ENCODE measurements at places on chromosomes 3 and 15.

- no peak for DNase-seq
Measured at GRCh38 chr3:172461530-172462138, 13.4 kb upstream of the GHSR start.

DNA sequence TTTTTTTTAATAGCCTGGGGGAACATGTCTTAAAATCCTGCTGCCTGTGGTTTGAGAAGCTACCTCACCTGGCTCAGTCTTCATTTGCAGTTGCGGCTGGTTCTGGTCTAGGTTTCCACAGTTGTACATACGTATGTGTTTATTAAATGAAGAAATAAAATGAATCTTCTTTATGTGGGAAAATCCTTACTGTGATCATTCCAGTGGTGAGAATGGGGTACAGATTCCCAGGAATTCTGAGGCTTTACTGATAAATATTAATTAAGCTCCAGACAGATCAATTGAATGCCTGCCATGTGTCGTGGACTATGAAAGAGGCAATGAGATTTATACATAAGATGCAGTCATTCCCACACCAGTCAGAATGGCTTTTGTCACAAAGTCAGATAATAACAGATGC lies 356.1 kb upstream of the GRM7 start:
- no peak for DNase-seq

GRCh38 chr3:100606894-100607512 lies 2.4 kb upstream of the ADGRG7 start:
- DNase-seq: no peak

- DNase-seq: no peak
Measured at GRCh38 chr15:47755941-47756340, 38.6 kb downstream of the SEMA6D start.

- no peak for DNase-seq
Measured at GRCh38 chr3:102189956-102190723, 244.7 kb upstream of the ZPLD1 start.

- DNase-seq: no peak
Measured at GRCh38 chr15:40543082-40543481, 21.8 kb downstream of the CCDC32 start.

GRCh38 chr15:44726568-44727484 lies 9.5 kb upstream of the TRIM69 start:
- DNase-seq: no peak

- no peak for DNase-seq
Measured at GRCh38 chr15:38691377-38691776, 126.8 kb upstream of the RASGRP1 start.

DNA sequence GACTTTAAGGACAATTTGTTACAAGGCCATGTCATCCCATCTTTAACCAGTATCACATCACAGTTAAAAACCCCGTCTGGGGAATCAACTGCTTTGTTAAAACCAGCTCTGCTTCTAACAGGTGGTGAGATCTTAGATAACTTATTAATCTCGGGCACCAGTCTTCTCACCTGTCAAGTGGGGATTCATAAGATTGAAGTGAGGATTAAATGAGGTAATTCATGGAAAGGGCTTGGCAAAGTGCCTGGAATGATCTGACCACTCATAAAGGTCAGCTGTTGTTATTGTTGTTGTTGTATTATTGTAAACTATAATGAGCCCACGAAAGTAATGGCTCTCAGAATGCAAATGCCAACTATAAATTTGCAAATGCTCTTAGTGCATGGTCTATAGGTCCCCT lies 30.1 kb upstream of the SLC24A5 start:
- DNase-seq: no peak

GRCh38 chr3:72618739-72619138 lies 229.5 kb downstream of the SHQ1 start:
- no peak for DNase-seq

DNA sequence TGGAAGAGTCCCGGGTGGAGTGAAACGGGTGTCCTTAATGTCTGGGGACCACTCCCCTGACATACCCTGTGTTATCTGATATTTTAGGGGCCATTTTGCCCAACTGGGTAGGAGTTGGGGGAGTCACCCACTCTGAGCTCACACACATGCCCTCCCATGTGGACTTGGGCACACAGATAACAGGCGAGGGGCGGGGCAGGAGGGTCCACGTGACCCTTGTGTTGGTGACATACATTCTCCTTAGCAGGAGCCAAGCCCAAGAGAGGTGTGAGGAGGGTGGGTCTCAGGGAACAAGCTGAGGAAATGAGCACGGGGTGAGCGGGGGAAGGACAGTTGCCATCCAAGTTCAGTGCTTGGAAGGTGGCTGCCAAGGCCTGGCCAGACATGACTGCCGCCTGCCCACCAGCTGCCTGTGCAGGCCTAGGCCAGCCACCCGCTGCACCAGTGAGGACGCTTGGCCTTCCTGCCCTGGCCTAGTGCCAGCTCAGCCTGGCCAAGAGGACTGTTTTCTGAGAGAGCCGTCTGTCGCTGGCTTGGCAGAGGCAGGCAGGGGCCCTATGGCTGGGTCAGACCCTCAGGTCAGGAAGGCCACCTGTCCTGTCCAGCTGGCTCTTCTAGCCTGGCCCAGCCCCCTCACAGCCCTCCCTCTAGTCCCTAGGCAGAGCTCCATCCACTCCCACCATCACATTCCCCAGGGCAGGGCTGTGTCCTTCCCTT lies 31.3 kb upstream of the TMEM115 start:
- DNase-seq: peak; percentile 69

DNA sequence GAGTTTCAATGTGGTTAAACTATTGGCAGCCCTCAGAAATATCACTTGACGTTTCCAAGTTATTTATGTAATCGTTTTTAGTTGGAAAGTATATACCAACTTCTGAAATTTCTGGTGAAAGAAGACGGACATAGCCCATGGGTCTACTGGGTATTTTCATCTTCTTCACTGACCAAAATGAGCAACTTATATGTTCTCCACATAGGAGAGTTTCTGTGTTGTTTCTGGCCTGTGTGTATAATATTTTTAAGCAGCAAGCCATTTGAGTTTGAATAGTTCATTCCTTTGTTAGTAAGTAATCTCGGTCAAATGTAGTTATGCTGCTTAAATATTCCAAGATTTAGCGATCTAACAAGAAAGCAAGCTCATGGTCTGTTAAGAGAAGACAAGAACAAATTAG lies 57.3 kb downstream of the ADAMTSL3 start:
- no peak for DNase-seq

DNA sequence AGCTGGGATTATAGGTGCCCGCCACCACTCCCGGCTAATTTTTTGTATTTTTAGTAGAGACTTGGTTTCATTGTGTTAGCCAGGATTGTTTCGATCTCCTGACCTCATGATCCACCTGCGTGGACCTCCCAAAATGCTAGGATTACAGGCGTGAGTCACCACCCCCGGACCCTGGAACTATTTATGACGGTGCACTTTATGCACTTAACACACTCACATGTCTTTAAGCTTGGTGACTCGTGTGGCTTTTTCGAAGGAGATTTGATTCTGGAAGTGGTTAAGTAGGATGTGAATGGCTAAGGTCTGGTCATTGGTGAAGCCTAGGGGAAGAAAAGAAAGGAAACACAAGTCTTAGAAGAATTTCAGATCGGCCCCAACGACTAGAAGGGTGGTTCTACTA lies 20.3 kb downstream of the BBS4 start:
- no peak for DNase-seq

DNA sequence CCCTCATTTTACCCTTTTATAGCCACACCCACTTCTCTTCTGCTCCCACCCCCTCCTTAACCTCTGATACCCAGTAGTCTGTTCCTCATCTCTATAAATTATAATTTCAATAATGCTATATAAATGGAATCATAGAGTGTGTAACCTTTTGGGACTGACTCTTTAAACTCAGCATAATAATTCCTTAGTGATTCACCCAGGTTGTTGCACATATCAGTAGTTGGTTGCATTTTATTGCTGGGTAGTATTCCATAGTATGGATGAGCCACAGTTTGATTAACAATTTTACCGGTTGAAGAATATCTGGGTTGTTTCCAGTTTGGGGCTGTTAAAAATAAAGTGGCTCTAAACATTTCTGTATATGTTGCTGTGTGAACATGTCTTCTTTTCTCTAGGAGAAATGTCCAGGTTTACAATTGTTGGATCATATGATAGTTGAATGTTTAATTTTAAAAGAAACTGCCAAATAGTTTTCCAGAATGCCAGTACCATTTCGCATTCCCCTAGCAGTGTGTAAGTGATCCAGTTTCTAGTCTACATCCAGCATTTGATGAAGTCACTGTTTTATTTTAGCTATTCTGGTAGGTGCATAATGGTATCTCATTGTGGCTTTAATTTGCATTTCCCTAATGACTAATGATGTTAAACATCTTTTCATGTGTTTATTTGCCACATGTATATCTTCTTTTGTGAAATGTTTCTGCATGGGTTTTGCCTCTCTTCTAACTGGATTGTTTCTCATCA lies 68.5 kb downstream of the VPS8 start:
- no peak for DNase-seq

Measured in right forelimb (tissue), 1 donor.